Hindlimb muscle (tissue), 1 donor: ENCODE measurements at places on chromosomes 6 and 20.
A peak's percentile ranks its signal among the peaks of the same experiment; 100 is the strongest.

DNA sequence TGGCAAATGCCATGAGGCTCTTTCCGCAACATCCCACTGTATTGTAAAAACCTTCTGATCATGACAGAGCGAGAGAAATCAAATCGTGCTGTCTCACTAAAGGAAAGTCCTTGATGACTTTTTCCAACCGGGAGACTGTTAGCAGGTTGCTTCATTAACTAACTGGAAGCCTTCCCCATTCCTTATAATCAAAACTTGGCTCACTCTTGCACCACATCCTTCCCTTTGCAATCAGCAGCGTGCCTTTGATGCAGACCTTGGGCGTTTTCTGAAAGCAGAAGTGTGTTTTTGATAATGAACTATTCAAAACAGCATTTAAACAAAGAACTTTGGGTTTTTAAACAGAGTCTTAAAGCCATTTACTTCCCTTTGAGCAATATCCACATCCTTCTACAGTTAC lies 96.2 kb upstream of the CNR1 start:
- DNase-seq: no peak

DNA sequence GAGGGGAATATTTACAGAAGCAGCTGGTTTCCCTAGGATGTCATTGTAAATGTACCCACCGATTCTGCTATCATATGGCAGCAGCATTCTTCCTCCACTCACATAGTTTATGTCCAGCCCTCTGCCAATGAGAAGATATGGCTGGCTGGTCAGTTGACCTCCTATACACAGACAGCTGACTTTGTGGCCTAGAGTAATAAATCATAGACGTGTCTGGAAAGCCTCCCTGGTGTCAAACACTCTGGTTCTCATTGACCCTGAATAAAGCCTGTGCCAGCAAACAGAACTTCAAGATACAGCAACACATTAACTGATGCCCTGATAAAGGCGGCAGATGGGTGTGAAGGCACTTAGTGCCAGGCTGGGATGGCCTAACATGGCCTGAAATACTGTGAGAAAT lies 52.6 kb downstream of the GPR63 start:
- DNase-seq: no peak

GRCh38 chr6:3857468-3858456 lies 8.6 kb downstream of the FAM50B start:
- no peak for DNase-seq

- no peak for DNase-seq
Measured at GRCh38 chr6:169936355-169936975, 185.0 kb downstream of the ERMARD start.

- peak; percentile 42 for DNase-seq
Measured at GRCh38 chr20:62066339-62066982, 780 bp upstream of the TAF4 start.

GRCh38 chr6:4804095-4804494 lies 27.9 kb downstream of the CDYL start:
- no peak for DNase-seq

DNA sequence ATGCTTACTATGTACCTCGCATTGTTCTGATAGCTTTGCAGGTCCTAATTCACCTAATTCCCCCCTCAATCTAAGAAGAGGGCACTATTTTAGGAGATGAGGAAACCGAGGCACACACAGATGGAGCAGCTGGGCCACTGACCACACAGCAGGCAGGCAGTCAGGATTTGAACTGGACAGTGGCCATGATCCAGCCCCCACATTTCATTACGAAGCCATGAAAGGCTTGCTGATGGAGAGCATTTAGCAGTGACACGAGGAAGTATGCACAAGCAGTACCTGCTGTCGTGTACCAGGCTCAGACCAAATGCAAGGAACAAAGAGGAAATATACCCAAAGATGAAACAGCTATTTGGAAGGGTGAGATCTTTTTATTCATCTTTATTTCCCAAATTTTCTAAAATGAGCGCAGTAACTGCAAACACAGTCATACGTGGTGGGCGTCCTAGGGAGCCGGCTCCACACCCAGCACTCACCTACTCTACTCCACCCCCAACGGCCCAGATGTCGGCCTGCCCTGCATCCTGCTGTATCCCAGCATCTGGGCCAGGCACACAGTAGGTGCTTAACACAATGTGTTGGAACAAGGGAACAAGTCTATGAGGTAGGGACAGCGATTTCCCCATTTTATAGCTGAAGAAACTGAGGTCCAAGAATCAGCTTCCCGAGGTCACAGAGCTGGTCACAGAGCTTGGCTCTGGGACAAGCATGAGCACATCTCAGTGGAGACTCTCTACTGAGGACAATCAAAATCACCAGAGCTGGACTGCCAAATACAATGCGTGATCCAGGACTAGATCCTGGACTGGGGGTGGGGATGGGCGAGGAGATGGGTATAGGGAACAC lies 15.0 kb downstream of the PREX1 start:
- DNase-seq: no peak

DNA sequence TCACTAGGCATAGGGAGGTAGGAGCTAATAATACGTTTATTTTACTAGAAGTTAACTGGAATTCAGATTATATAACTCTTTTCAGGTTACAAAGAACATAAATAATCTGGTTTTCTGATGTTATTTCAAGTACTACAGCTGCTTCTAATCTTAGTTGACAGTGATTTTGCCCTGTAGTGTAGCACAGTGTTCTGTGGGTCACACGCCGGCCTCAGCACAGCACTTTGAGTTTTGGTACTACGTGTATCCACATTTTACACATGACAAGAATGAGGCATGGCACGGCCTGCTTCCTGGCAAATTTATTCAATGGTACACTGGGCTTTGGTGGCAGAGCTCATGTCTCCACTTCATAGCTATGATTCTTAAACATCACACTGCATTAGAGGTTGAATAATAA lies 1.1 kb downstream of the HFE start:
- peak; percentile 12 for DNase-seq

DNA sequence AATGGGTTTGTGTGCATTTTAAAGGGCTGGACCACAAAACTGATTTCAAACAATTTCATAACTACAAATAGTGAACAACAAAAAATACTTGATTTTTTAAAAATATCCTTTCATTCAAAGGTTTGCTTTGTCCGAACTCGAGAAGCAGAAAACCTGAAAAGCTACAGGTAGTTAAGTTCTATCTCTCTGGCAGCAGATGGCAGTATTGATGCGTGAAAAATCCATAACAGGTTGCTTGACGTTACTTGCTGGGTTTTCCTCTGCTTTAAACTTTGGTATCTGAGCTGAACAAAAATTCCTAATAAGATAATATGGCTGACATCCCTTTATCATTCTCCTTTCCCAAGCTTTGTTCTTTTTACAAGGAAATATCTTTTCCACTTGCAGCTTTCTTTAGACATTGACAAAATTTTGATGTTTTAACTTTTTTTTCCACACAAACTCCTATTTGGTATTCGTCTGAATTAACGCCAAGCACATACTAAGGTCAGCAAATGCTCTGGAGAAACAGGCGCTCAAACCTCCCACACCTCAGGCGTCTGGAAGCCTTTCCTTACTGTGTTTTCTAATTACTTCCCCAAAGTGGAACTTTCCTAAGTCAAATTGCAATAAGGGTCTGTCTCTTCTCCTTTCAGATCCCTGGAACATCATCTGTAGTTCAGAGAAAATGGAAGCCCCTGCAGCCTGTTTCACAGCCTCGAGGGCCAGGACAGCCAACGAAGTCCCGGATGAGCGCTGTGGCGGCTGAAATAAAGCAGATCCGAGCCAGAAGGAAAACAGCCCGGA lies 50.3 kb upstream of the GFRAL start:
- peak; percentile 72 for DNase-seq

GRCh38 chr6:83707829-83708545 lies 914 bp downstream of the SNAP91 start:
- peak; percentile 1 for DNase-seq

GRCh38 chr6:147154454-147154853 lies 49.8 kb upstream of the STXBP5 start:
- no peak for DNase-seq

- no peak for DNase-seq
Measured at GRCh38 chr6:3568396-3569082, 111.7 kb upstream of the SLC22A23 start.

DNA sequence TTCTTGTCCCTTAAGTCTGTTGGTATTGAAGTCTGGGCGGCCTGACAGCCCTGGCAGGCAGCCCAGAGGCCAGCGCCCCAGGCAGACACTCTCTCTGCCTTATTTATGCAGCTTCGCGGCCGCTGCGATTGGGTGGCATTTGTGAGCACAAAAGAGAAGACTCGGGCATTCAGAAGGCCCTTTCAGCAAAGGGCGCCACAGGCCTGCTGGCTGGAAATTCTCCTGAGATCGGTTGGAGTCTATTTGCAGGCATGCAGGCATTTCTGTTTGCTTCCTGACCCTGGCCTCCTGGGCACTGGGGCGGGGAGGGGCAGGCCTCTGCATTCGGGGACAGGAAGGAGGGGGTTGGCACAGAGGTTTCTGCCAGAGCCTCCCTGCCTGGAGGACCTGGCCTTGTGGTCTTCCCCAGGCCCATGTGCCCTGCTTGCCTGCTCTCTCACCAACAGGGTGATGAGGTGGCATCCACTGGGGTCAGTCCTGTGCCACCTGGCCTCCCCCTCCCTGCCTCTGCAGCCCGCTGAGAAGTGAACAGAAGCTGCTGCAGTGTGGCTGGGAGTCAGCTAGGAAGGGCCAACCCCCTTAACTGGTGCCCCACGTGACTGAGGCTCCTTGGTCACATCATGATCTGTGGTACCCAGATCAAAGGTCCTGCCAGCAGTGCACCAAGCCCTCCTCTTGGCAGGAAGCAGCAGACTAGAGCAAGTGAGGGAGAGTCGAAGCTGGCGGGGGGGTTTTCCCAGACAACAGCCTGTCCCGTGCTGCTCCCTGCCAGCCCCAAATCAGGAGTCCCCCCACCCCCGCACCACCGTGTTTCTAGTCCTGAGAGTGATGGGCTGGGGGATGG lies 16.6 kb upstream of the CCDC167 start:
- DNase-seq: no peak

DNA sequence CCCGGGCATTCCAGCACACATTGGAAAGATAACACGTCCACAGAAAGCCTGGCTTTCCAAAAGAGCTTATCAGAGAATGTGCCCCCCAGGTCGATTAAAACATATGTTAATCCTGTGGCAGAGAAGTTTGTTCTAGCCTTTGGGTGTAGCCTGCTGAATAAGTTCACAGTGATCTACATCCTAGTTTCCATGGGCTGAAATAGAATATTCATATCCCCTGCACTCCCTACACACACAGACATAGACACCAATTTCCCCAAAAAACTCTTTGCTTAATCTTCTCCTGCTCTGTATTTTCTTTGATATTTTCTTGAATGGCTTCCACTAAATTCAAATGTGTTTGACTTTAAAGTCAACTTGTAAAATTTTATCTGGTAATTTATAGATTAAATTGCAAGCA lies 1.6 kb downstream of the LPA start:
- DNase-seq: no peak

DNA sequence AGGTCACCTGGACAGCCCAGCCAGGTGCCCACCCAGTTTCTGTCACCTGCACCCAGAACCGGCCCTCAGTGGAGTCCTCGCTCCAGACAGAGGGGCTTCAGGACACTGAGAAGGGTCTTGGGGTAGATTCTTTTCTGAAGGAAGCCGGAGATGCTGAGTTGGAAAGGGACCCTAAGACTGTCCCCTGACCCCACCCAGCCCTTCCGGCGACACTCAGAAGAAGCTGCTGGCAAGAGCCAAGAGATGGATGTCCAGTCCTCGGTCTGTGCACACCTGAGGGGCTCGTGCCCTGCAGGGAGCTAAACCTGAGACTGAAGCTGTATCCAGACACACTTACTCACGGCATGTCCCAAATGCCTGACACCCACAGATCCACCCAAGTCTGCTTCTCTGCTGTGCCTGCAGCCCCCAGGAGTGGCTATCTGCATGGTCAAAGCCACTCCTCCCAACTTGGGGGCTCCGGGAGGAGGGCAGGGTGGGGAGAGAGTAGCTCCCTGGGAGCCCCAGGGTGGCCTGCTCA lies 20.2 kb downstream of the NTSR1 start:
- no peak for DNase-seq

DNA sequence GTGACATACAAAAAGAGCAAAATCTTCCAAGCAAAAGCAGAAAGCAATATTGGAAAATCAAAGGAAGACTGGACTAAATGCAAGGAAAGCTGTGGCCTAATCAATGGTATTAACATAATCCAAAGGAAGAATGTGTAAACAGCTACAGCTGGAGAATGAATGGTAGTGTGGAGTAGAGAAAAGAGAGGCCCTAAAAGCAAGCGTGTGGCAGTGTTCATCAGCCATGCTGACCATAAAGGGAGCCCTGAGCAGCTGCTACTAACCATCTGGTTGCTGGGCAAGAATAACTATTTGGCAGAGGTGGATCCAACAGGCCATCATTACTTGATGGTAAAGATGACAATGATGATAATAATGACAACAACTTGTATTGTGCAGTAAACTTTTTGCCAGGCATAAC lies 148.5 kb upstream of the BEND6 start:
- no peak for DNase-seq

GRCh38 chr6:81515562-81516453 lies 236.7 kb downstream of the TENT5A start:
- DNase-seq: no peak

GRCh38 chr20:44495802-44496481 lies 20.3 kb downstream of the TTPAL start:
- no peak for DNase-seq

- no peak for DNase-seq
Measured at GRCh38 chr20:12598894-12599293, 409.9 kb upstream of the SPTLC3 start.

GRCh38 chr20:38825901-38826625 lies 20.6 kb downstream of the PPP1R16B start:
- DNase-seq: no peak

- no peak for DNase-seq
Measured at GRCh38 chr6:98929498-98930060, 18.2 kb downstream of the FBXL4 start.

DNA sequence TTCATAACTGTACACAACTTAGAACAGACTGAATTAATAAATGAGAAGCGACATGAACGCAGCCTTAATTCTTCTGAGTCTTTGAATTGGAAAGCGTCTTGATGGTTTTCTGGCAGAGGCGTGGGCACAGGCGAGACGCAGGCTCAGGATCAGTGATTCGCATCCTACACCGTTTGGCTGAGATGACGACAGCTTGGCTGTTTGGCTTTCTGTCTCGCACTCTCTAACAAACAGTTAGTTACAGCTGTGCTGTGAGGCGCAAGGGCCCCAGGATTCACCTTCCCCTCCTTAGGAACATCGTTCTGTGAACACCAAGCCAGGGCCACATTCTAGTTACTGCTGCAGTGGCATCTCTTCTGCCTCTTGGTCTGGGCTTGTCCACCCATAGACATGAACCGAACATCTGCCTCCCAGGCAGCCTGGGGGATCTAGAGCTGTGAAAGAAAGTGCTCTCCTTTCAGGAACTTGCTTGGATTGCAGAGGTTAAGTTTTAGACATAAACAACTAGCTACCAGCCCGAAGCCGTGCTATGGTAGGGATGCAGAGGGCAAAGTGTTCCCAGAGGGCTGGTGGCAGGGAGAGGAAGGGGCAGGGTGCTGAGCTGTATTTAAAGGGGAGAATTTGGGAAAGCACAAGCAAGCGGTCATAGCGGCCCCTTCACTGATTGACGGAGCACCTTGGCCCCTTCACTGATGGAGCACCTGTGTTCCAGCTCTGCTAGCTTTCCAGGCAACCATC lies 49.6 kb downstream of the TCP11 start:
- no peak for DNase-seq

GRCh38 chr6:128822271-128822670 lies 60.7 kb upstream of the LAMA2 start:
- no peak for DNase-seq

GRCh38 chr20:50904067-50904570 lies 27.1 kb downstream of the ADNP start:
- no peak for DNase-seq

- no peak for DNase-seq
Measured at GRCh38 chr20:32511358-32512046, 73.6 kb downstream of the NOL4L start.
